Putamen (tissue), 1 donor: ENCODE measurements at places on chromosomes 12 and 14.

DNA sequence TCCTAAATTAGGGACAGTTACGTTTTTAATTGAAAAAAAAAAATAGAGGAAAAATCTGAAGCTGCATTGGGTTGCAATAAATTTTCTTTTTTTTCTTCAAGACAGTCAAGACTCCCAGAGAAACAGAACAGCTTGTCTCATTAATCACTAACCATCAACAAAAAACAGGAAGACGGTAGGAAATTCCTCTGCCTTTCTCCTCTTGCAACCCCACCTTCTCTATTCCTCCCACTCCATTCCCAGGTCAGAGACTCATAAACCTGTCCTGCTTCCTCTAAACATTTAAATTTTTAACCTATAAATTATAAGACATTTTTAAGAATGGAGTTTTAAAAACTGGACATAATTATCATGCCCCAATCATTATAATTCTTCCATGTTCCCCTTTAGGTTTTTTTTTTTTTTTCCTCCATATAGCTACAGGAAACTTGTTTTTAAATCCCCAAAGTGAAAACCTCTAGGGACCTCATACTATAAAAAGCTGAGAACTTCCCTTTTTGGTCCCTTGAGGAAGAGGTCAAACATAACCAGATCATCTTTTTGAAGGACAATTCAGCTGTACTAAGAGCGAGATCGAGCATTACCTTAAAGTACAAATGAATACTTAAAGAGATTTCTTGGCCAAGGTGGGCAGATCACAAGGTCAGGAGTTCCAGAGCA, 36.0 kb downstream of the CPM start:
- no peak for DNase-seq

- DNase-seq = peak; percentile 51
Measured at GRCh38 chr12:82688035-82688501, 1.4 kb downstream of the TMTC2 start.

DNA sequence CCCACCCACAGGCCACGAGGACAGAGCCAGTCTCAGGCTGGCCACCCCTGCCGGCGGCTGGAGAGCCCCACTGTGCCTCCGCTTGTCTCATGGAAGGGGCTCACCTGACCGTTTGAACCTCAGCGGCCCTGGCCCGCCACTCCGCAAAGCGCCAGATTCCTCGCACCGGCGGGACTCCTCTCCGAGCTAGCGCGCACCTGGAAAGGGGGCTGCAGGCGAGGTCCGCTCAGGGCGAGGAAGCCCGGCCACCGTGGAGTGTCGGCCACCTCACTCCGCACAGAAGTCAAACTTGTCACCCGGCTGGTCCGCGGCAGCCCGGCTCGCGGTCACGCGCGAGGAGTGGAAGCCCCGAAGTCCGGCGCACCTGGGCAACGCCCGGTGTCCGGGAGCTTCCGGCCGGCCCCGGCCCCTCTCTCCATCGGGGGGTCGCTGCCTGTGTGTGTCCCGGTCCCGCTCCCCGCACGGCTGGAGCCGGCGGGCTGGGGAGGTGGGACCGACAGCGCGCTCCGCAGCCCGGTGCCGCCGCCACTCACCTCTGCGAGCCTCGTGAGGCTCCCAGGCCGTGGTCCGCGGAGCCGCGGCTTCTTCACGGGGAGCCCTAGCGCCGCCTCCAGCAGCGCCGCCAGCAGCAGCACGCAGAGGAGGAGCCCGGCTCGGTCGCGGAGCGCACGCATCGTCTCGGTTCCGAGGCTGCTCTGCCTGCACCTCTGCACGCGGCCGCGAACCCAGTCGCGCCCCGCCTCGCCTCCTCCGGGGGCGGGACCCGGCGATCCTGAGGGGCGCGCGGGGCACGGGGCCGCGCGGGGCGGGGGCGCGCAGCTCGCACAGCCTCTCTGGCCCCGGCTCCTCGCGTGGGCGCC, at the start of gene ISM2:
Gene ISM2 (minus strand): TSS at position 697 of the 860 bp plus-strand sequence. CDS start 23 bp downstream, at position 674.
- peak; percentile 30 for DNase-seq

DNA sequence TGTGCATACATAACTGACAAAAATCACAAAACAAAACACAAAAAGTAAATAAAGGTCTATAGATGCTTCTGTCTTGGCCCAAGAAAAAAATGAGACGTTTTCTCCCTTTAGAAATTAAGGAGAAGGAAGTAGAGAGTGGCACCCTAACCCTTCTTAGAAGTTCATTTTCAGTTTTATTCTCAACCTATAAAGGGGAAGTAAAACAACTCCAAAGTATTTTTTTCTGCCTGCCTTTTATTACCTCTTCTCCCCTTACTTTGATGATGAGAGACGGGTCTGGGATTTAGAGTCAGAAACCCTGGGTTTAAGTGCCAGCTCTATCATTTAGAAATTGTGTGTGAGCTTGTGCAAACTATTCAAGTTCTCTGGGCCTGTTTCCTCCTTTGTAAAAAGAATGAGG, 2.8 kb downstream of the PRIM1 start:
- DNase-seq = no peak

- DNase-seq = no peak
Measured at GRCh38 chr14:64294672-64295413, 672 bp upstream of the ESR2 start.

DNA sequence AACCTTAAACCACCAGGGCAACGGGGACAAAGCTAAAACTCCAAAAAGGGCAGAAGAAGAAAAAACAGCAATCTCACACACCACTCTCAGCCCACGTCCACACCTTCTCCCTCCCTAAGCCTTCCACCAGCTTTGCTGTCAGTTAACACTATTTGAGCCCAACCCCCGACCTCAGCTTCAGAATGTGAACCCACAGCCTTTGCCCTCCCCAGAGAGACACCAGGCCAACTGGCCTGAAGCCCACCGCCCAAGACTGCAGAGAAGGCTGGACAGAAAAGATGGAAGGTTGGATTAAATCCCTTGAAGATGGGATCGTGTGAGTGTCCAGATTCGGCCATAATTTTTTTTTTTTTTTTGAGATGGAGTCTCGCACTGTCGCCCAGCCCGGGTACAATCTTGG, 22.4 kb downstream of the IRF2BPL start:
- DNase-seq = no peak

GRCh38 chr12:31732926-31733548, 4.2 kb upstream of the AMN1 start:
- DNase-seq = peak; percentile 58

DNA sequence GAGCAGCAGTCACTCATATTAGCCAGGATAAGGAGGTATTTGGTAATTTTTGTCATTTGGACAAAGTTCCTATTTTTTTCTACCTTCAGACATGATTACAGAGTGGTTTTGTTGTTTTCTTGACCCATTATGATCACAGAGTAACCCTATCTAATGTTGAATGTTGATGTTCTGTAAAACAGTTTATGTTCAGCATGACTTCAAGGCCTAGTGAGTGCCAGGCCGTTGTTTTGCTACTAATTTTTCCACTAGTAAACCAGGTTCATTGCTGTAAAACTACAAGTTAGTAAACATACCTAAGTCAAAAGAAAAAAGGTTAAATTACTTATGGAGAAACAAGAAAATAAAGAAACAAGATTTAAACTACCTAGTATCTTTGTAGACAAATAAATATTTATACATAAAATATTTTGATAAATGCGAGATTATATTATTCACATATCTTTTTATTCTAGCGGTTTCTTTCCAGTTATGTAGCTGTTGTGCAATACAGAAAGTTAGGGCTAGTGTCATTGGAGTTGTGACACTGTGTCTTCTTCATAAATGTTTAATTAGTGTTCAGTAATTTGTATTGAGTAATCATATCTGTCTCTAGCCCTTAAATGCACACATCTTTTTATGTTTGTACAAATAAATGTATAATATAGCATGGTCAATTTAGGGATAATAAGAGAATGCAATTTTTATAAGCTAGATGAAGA, 16.5 kb downstream of the ETNK1 start:
- no peak for DNase-seq

DNA sequence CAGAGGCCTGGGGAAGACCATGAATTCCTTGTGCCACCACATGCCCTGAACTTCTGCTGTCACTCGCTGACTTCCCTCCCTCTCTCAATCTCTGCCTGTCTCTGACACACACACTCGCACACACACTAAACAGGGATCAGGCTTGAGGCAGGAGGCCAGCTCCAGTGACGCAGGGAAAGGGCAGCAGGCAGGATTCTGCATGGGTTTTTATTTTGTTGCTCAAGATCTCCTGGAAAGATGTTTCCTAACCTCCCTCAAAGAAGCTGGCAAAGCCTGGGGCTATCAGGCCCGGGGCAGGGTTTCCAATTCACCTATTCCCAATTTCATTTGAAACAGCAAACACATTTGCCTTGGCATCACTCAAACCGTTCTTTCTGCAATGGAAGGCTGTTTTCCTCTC, 27.7 kb upstream of the PEX5 start:
- DNase-seq = no peak

DNA sequence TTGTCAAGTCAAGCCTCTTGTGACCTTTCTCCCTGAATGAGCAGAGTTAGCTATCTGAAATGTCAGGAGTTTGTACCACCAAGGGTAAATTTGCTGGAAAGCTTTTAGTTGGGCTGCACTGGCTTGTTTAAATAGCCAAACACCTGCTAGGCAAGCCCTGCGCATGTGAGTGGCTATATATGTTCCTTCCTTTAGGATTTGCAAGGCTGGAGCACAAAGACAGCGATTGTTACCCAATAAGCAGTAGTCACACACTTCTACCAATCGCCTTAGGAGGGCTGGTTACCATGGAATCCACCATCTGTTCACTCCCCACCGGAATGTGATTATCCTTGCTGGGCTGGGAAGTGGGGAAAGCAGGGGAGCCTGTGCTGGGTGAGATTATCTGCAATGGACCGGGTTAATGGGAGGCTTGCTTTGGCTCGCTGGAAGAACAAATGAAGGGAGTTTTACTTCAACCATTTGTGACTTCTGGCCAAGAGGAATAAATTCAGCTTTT, 102.5 kb downstream of the FGD4 start:
- DNase-seq = peak; percentile 83

DNA sequence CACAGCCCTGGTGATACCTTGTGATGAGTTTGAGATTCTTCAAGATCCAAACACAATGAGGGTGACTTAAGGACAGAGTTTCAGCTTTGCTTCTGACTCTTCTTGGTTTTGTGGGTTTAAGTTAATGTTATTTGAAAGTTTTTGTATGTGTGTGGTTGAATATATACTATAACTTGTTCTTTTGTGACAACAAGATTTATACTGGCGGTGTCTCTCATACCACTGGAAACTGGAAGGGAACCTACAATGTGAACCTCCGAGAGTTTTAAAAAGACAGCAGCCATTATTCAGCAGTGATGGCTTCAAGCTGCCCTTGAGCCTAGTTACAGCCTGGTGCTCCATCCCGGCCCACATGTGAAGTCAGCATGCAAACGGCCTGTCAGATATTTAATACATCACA, 87.9 kb upstream of the IGF1 start:
- DNase-seq = no peak

GRCh38 chr14:104503691-104504090, 75.9 kb upstream of the C14orf180 start:
- DNase-seq = no peak

DNA sequence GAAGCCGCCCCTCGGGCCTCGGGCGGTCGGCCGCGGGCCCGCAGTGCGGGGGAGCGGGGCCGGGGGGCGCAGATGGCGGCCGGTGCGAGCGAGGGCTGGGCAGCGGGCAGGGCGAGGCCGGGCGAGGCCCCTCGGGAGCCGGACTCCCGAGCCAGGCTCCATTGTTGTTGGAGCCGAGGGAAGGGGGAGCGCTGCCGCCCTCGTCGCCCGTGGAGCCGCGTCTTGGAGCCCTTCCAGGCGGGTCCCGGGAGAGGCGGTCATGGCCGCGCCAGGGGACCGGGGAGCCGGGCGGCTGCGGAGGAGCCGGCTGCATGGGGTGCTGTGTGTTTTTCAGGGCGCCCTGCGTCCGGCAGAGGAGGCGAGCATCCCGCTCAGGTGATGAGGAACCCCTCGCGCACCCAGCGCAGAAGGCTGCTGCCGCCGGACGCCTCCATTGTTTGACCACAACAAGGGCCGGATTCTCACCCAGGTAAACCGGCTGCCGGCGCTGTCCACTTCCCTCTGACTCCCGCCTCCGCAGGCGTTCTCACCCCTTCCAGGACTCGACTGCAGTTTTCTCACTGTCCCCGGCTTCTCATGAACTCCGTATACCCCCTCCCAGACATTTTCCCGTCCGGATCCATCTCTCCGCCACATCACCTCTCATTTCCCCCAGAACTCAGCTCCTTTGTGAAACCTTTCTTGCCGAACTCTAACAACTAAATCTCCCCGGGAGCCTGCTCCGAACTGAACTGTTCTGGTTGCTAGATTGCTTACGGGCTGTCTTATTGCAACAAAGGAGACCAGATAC, 732 bp downstream of the ZNF664 start:
- no peak for DNase-seq

GRCh38 chr12:102298022-102298421, 100.4 kb upstream of the PMCH start:
- DNase-seq = no peak

GRCh38 chr12:4809013-4809448, 88.8 kb downstream of the GALNT8 start:
- peak; percentile 16 for DNase-seq

- no peak for DNase-seq
Measured at GRCh38 chr14:68670359-68670715, 122.5 kb downstream of the ZFP36L1 start.

DNA sequence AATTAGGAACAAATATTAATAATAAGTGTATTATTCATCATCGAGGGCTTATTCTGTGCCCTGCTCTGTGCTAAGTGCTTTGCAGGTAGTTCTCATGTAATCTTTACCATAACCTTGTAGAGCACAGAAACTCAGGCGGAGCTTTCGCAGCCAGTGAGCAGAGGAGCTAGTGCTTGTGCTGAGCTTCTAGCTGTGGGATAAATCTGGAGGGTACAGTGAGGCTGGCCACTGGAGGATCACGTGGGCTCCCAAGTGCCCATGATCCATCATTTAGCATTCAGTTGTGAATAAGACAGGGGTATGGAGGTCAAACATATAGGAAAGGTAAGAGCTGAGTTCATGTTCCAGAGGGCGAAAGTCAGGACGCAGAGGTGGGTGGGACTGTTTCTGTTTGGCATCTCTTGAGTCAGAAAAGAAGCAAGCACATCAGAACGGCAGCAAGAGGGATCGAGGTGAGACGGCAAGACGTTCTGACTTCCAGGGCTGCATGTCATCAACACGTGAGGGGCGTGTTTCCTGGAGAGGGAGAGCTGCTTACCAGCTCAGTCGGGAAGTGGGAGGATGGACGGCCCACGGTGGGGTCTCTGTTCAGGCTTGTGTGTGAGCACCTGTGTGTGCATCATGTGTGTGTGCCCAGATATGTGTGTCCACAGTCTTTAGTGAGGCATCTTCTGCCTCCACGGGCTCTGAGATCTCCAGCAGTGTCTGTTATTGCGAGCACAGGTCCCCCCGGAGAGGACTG, 16.8 kb upstream of the KRT80 start:
- no peak for DNase-seq

- no peak for DNase-seq
Measured at GRCh38 chr12:52611080-52611468, 7.3 kb downstream of the KRT73 start.

DNA sequence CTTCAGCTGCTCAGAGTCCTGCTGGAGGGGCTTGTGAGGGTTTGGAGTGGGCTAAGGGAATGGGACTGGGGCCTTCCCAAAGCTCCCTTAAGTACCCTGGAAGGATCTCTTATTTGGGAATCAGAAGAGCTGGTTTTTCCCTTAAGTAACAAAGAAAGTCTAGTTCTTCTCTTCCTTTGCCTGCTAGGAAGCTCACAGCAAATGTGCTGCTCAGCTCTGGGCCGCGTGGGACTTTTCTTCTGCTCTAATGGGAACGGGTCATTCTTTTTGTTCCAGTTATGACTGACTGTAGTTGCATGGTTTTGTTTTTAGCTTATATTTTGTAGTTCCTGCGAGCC, 6.0 kb downstream of the KIF26A start:
- no peak for DNase-seq

- DNase-seq = no peak
Measured at GRCh38 chr14:21419528-21419927, 35.7 kb upstream of the SUPT16H start.
